ENCODE measurements at places on chromosomes 4 and X.

DNA sequence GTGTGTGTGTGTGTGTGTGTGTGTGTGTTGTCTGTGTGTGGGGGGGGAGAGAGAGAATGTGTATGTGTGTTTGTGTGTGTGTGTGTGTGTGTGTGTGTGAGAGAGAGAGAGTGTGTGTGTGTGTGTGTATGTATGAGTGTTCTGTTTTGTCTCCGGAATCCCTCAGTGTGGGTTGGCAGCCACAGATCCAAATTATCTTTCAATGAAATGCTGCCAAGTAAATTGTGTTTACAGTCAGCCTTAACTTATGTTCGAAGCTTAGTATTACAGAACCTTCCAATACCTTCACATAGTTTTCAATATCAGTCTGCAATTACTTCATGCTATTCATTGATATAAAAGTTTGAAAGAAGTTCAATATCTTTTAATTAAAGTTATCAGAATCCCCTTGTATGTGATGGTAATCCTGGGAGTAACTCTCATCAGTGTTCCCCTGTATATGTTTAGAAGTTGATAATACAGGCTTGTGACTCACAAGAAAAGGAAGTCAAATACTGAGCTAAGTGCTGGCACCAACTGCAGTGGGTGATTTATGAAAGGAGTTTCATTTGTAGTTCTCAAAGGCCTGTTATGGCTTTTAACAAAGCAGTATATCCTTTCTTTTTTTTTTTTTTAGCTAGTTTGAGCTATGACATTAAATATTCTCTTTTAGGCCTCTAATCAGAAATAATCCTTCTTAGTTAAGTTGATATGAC lies 51.6 kb upstream of the HTR2C start:
- no peak for DNase-seq

DNA sequence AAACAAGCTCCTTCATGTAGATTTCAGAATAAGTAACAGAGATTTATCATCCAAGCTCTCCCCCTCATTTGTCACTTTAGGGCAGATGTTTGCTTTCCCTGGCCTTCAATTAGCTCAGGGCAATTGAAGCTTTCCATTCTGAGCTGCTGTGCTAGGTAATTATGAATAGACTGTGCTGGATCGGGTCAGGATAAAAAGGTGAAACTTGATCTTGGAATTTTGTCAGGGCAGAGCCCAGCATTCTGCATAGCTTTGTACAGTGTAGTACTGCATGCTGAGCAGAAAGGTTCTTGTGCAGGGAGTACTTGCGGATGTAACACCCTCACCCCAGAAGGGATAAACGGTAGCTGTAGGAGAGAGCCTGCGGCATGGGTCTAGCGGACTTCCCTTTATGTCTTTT lies 64.0 kb upstream of the CLDN34 start:
- no peak for DNase-seq

DNA sequence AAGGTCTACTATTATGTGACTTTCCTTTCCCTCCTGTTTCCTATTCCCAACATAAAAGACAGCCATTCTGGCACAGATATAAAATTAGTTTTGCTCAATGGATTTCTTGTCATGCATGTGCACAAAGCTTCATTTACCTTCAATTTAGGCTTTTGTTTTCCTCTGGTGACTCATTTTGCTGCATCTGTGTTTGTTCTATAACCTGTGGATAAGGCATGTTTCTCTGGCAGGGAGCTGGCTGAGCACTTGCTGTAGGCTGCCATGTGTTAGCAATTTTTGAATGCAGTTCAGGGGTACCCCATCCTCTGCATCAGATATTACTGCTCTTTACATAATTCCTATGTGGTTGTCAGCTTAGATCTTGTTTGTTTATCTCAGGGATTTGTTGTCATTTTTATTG lies 202.8 kb upstream of the GRID2 start:
- no peak for DNase-seq

DNA sequence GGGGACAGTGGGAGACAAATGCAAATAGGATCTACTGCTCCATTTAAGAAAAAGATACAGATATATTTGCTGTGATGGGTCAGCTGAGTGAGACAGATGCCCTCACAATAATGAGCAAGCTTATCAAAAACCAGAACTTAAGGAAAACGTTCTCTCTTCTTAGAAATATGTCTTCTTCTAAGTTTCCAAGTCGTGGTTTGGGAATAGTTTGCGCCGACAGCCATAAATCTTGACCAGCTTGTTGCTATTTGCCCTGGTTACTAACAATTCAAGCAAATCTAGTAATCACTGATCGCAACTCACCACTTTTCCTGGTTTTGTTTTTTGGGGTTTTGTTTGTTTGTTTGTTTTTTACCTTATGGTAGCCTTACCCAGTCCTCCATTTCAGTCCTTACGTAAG lies 67.6 kb upstream of the GUCY1A1 start:
- no peak for DNase-seq

GRCh38 chrX:114584375-114584943 lies 573 bp downstream of the HTR2C start:
- DNase-seq: no peak

DNA sequence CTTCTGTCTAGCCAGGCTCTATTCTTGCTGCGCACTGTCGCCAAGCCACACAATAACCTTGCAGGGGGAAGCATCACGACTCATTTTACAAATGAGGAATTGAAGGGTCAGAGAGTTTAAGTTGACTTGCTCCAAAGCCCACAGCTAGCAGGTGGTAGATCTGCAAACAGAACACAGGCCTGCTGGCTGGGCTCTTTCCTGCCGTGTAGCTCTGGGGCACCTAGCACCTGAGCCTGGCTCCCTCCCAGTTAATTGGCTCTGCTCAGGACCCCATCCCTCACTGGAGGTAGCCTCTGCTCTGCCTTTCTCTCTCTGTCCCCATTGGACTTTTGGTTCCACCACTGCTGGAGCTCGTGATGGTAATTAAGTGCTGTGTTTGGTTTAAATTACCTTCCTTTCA lies 98.5 kb downstream of the NSUN7 start:
- DNase-seq: no peak

DNA sequence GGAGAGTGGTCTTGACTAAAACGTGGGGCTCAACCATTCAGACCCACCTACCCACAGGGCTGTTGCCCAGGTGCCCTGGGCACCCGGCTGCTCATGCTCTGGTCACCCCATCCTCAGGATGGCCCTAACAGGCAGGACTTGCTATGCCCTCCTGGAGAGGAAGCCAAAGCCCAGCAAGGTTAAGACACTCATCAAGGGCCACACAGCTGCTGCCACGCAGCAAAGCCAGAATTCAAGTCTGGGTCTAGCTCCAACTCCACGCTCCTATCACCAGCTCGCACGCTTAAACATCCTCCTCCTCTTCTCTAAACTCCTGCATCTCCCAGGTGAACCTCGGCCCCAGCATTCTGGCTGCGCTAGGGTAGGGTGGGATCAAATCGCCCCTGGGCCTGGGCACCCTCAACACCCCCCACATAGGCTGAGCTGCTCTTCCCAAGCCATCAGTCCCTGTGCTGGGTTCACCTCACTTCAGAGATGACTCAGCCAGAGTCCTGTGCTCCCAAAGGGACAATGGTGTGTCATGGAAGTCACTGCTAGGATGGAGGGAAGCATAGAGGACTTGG lies 54.1 kb downstream of the PPP2R2C start:
- DNase-seq: no peak

GRCh38 chrX:129462707-129463106 lies 60.6 kb downstream of the SMARCA1 start:
- no peak for DNase-seq

DNA sequence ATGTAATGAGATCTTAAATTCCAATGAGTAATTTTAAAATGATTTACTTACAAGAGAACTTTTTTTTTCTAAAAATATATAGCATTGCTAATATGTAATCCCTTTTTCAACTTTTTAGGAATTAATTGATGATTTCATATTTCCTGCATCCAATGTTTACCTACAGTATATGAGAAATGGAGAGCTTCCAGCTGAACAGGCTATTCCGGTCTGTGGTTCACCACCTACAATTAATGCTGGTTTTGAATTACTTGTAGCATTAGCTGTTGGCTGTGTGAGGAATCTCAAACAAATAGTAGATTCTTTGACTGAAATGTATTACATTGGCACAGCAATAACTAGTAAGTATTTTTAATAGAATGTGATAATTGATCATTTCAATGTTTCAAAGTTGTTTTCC lies 113.2 kb downstream of the USP9X start:
- no peak for DNase-seq

DNA sequence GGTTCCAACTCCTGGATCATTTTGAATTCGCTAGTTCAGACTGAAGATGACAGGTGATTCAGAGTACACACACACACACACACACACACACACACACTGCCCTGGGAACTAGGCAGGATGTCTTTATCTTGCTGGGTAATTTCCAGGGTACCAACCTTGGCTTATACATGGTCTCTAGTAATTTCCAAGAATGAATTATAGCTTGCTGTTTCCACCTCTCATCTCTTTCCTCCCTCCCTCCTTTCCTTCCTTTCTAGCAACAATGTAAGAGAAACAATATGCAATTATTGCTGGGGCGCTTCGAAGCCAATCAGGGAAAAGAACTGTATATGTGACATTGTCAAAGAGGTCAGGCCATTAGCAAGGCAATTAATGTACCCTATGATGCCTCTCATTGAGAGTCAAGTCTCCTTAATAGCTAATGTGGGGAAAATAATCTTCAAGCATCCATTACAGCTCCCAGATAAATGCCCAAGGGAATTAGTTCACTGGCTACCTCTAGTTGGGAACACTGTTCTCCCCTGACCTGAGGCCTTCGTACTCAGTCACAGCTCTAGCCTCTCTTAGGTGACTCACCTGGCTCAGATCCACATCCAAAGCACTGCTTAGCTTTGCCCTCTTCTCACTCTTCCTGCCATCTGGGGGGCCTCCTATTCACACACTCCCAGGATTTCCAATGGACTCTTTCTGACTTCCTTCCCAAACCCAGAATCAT lies 311.5 kb downstream of the PPP1R2C start:
- no peak for DNase-seq

DNA sequence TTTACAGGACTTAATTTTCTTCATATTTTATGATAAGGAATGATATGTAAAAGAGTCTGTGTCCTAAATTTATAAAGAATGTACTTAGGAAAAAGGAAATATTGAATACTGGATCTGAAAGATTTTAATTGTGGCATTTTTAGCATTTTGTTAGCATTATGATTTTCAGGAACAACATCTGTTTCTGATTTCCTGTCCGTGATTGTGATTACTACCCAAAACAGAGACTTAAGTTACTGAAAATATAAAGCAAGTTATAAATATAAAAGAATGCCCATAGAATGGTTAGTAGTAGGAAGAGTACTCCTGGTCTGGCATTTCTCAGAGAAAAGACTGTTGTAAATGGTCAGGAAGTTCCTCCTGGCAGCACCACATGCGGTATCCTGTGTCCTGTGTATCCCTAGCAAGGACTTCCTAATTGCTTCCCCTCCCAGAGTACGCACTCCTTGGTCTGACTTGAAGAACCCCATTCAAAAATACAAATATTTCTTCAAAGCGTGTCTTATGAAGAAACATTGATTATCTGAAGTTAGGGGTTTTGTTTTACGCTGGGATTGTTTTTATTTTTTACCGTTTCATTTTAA lies 88.9 kb downstream of the RS1 start:
- DNase-seq: no peak

- DNase-seq: no peak
Observed at GRCh38 chrX:153821066-153821465, 9.3 kb downstream of the PDZD4 start.

DNA sequence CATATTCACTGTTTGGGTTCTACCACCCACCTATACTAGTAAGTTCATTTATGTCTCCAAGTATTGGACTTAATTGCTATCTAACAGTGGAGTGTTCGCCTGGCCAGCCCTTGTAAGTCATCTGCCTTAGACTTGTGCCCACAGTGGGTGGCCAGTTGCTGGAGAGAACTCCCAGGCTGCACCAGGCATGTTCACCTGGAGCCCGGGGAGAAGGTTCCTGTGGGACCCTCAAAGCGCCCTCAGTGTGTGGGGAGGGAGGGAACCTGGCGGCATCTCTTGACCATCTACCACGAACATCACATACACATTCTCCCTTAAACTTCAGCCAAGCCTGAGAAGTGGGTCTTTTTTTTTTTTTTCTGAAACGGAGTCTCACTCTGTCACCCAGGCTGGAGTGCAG lies 138.1 kb downstream of the CPZ start:
- no peak for DNase-seq

DNA sequence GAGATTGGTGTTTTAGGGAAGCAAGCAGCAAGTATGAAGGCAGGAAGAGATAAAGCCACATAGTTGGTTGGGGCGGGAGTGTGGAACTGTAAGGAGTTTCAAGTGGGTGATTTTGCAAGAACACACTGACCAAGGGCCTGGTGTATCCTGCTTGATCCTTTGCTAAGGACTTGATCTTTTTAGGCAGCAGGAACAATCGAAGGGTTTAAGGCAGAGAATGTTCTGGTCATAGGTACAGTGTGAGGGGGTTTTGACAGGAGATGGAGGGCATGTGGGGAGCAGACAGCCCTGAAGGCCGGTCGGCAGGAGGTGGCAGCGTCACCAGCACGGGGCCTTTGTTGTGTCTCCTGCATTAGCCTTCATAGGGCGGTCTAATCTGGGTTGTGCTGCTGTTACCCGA lies 54.7 kb downstream of the FAM193A start:
- DNase-seq: no peak

DNA sequence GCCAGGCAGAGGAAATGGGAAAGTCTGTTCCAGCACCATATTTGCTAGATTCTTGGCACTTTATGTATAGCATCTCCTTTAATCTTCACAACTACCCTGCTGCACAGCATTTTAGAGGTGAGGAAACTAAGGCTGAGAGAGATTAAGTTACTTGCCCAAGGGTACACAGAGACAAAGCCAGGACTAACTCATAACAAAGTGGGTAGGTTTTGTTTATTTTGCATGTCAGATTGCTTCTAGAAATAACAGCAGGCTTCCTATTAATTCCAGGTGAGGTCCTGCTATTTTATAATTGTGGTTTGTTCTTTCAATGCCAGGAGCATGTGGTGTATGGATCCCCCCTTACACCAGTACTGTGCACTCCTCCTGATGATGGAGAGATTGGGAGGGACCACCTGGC lies 15.0 kb downstream of the TCEANC start:
- no peak for DNase-seq

- no peak for DNase-seq
Observed at GRCh38 chr4:128907981-128908380, 98.5 kb downstream of the JADE1 start.

DNA sequence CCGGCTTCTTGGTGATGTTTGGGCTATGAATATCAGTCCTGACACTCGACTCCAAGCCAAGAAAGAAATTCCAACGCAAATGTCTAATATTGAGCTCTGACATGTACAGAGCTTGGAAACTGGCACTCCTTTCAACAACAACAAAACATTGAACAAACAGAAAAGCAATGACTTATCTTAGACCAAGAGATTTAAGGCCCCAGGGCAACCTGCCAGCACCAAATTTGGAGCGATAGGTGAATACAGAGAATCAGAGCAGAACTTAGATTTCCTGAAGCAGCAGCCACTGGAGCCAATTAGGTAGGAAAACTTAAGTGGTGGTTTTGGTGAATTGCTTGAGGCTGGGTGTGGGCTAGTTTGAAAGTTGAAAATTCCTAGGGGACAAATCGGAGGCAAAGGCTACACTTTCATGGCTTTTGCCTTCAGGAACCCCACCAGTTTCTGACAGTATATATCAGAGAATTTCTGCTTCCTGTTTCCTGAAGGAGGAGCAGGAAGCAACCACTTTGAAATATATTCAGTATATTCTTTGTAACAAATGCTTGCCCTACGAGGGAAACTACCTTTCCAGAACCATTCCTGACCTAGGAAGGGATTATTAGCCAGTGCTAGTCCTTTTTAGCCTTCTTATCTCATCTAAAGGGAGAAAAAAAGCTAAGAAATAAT lies 10.1 kb upstream of the FMR1 start:
- no peak for DNase-seq
